ENCODE measurements at places on chromosomes 4 and X. TPM values are rescaled to one million over a fixed set of nuclear protein-coding genes. Genes with fewer than 3 reads are reported as not detected.

GPR119 gene
- not detected for polyA plus RNA-seq

MAGEE1 gene
- 5.9 TPM for polyA plus RNA-seq

PCDH19 gene
- 2.2 TPM for polyA plus RNA-seq

PHOX2B gene
- polyA plus RNA-seq: 0.10 TPM

PDE6B gene
- 41.4 TPM for polyA plus RNA-seq

OPRPN gene
- polyA plus RNA-seq: not detected

SLC16A2 gene
- polyA plus RNA-seq: 30.5 TPM

TMEM144 gene
- polyA plus RNA-seq: 7.8 TPM

TCEAL3 gene
- polyA plus RNA-seq: 31.5 TPM

MTTP gene
- 13.7 TPM for polyA plus RNA-seq

HEPH gene
- polyA plus RNA-seq: 53.6 TPM

UNC5C gene
- 44.7 TPM for polyA plus RNA-seq

UBL4A gene
- 24.5 TPM for polyA plus RNA-seq

PDCL2 gene
- not detected for polyA plus RNA-seq

MAOA gene
- 19.4 TPM for polyA plus RNA-seq

RAB41 gene
- polyA plus RNA-seq: 1.6 TPM

NLGN4X gene
- 11.9 TPM for polyA plus RNA-seq

ESX1 gene
- polyA plus RNA-seq: not detected

RGN gene
- 42.7 TPM for polyA plus RNA-seq

KIAA1210 gene
- polyA plus RNA-seq: 1.5 TPM

NLRP2B gene
- 0.12 TPM for polyA plus RNA-seq

GABRG1 gene
- 0.18 TPM for polyA plus RNA-seq

DDX3X gene
- polyA plus RNA-seq: 256 TPM

GPR173 gene
- 26.3 TPM for polyA plus RNA-seq

AVPR2 gene
- 2.0 TPM for polyA plus RNA-seq

CENPE gene
- 20.6 TPM for polyA plus RNA-seq

FGFBP2 gene
- 0.25 TPM for polyA plus RNA-seq

EDA gene
- 7.0 TPM for polyA plus RNA-seq

FGA gene
- 0.12 TPM for polyA plus RNA-seq

MAOB gene
- 51.0 TPM for polyA plus RNA-seq

PDZD4 gene
- 8.5 TPM for polyA plus RNA-seq

Measured in left kidney (tissue), 8 donors.